ENCODE measurements at places on chromosomes 6 and 20.

- DNase-seq, result no peak
Observed at GRCh38 chr6:43808412-43808811, 38.4 kb downstream of the VEGFA start.

GRCh38 chr6:130982941-130983456, 80.0 kb downstream of the EPB41L2 start:
- DNase-seq, result no peak

DNA sequence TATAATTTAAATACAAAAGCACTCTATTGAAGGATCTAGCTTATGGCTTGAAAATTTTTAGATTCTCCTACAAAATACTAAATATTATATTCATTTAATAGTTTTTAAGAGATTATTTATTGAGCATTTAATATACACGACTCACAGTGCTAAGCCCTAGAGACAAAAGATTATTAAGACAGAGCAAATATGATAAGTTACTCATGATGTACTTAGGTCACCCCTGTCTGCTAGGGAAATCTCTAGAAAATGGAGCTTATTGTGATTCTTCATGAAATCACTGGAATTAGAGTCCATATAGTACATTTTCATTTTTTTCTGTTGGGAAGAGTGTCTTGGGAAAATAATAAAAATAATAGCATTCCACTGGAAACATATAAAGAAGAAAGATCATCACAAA, 37.8 kb downstream of the BEND6 start:
- DNase-seq, result no peak

DNA sequence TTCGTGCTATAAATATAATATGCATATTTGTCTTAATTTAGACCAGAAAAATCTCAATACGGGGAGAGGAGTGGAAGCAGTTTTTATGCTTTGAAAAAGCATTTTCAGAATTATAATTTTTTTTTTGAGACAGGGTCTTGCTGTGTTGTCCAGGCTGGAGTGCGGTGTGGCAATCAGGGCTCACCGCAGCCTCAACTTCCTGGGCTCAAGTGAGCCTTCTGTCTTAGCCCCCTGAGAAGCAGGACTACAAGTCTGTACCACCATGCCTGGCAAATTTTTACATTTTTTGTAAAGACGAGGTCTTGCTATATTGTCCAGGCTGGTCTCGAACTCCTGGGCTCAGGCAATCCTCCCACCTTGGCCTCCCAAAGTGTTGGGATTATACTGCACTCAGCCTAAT, 197.2 kb downstream of the FOXC1 start:
- DNase-seq, result no peak
